Activated T-cell treated with anti-CD3 and anti-CD28 coated beads, Interleukin-2, amount 50 U/mL, for 72 hours (primary cell): ENCODE measurements at places on chromosomes 6 and 20. TPM values are rescaled to one million over a fixed set of nuclear protein-coding genes. Genes with fewer than 3 reads are reported as not detected.

LIN28B gene
- total RNA-seq: not detected

PBOV1 gene
- not detected for total RNA-seq

MTFR2 gene
- 29.4 TPM for total RNA-seq

SS18L1 gene
- 19.8 TPM for total RNA-seq

C20orf96 gene
- 9.4 TPM for total RNA-seq

TBP gene
- 25.8 TPM for total RNA-seq

RNF182 gene
- total RNA-seq: not detected

ZNF341 gene
- 3.3 TPM for total RNA-seq

ULBP3 gene
- 1.1 TPM for total RNA-seq

SPTLC3 gene
- 1.4 TPM for total RNA-seq

AVP gene
- total RNA-seq: not detected

HMGCLL1 gene
- total RNA-seq: not detected

NOP56 gene
- 392 TPM for total RNA-seq

MMP24 gene
- total RNA-seq: not detected

BCL2L1 gene
- total RNA-seq: 152 TPM

BLOC1S5 gene
- 25.9 TPM for total RNA-seq

CNBD2 gene
- 10.2 TPM for total RNA-seq

SLC4A11 gene
- total RNA-seq: 1.9 TPM

WFDC5 gene
- not detected for total RNA-seq

USP49 gene
- 13.3 TPM for total RNA-seq
